Stimulated activated CD4-positive, alpha-beta T cell treated with anti-CD3 and anti-CD28 coated beads, TNF-alpha, amount 100 ng/mL, for 24 hours (primary cell): ENCODE measurements at places on chromosomes 3 and 15.

DNA sequence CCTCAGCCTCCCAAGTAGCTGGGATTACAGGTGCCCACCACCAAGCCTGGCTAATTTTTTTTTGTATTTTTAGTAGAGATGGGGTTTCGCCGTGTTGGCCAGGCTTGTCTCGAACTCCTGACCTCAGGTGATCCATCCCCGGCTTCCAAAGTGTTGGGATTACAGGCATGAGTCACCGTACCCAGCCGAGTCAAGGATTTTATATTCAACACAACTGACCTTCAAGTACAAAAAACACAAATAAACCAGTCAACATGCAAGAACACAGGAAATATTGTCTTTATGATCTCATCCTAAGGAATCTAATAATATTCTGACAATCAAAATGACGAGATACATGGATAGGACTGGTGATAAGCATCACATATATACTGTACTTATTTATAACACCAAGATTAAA lies 37.9 kb downstream of the TJP1 start:
- DNase-seq: no peak

DNA sequence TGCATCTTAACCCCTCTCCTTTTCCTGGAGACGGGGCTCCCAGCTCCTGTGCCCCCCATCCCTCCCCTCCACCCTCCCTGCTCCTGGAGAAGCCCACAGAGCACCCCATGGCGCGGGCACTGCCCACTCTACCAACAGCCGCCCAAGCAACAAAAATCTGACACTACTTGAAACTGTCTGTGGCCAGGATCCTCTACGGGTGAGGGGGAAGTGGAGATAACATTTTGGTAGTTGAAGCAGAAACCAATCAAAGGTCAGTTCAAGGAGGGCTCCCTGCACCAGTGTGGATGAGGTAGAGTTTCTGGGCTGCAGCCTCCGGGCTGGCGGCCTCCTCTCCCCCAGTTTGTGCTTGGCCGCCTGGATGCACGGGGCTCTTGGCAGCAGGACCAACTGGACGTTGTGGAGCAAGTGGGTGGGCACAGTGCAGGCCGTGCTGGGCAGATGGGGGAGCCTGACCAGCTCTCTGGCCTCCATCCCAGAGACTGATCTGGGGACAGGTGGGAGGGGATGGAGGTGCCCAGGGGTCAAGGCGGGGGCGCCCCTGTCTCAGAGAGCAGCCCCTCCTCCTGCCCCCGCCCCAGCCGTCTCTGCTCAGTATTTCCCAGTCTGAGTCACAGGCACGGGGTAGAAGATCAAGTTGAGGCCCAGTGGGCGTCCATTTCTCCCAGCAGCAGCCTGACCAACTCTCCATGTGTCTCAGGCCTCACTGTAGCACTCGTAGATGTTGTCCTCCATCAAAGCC lies 12.8 kb downstream of the H1-8 start:
- DNase-seq: no peak

DNA sequence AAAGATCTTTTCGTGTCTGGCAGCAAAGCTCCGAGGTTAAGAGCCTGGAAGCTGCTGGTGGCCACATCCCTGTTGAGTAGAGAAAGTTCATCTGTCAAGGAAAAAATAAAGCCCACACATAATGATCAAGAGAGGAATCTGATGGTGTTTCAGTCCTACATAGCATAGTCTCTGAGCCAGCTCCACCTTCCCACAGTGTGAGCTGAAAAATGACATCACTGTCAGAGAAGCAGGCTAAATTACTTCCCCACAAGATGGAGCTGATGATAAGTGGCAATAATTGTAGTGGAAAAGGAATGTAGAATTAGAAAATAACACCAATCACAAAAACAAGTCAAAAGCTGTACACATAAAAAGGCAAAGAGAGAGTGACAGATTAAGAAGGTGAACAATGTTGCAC lies 84.5 kb downstream of the AQP9 start:
- no peak for DNase-seq

GRCh38 chr15:82647045-82647834 lies at the start of gene CPEB1:
TSS of gene CPEB1 (minus strand) at chr15:82647363. CDS start at chr15:82628459, 18,904 bp downstream.
- peak; percentile 34 for DNase-seq

DNA sequence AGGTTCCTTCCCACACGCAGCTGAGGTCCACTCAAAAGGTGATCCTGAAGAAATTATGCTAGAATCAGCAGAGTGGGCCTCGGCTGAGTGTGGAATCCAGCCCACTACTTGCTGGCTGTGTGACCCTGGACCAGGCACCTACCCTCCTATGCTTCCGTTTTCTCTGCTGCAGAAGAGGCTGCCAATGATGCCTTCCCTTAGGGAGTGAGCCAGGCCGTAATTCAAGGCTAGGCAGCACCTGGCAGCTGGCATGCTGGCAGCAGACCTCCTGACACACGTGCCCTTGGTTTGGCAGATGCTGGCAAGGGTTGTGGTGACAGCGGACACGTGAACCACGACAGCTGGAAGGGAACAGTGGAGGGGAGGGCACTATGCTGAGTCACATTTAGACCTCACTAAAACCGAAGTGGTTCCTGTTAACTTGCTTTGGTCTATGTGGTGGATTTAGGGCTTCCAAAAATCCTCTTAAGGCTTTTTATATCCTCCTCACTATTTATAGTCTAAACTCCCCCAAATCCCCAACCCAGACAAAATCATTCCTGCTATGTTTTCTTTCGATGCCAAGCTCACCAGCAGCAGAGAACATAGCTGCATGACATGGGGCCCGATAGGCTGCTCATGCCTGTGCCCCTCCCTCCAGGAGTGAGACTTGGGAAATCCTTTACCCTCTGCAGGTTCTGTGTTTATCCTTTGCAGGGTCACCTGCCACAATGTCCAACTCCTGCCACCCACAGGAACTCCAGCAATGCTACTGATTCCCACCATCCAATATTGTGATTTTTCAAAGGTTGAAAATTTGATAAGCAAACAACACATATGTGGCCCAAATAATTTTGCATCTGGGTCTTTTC lies 10.6 kb upstream of the PCSK6 start:
- no peak for DNase-seq

DNA sequence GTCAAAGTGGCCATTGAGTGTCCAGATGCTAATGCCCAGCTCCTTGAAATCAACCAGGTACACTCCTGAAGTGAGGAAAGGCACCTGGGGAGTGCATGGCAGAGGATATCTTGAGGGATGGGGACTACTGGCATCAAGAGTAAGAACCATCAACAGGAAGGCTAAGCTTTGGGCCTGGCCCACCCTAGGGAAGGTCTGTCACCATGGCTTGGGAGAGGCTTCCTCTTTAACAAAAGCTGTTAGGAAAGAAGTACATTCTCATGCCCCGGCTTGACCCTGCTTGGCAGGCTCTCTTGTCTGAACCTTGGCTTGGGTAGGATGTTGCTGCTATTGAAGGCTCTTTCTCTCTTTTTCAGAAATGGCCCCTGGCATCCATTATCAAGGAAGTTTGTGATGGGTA lies 43.7 kb upstream of the TUBGCP5 start:
- DNase-seq: no peak
